Kidney (tissue), 22 donors: ENCODE measurements at places on chromosomes 4 and X. TPM values are rescaled to one million over a fixed set of nuclear protein-coding genes. Genes with fewer than 3 reads are reported as not detected.

- DNase-seq: no peak
These were observed 64.7 kb upstream of the TNIP3 start for GRCh38 chr4:121228848-121229247.

DNA sequence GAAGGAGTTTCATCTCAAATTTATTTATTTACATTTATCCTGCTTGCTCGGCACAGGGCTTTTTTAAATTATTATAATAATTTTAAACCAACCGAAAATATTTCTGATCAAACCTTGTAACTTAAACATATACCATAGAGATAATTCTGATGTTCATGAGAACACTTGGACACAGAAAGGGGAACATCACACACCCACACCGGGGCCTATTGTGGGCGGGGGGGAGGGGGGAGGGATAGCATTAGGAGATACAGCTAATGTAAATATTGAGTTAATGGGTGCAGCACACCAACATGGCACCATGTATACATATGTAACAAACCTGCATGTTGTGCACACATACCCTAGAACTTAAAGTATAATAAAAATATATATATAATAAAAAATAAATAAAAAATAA, 2.9 kb downstream of the ANXA5 start:
- no peak for DNase-seq

- DNase-seq: no peak
These were observed 104.0 kb downstream of the TEX13A start for GRCh38 chrX:105116486-105116885.

GRCh38 chrX:1307626-1308340, 28.8 kb upstream of the IL3RA start:
- no peak for DNase-seq

DNA sequence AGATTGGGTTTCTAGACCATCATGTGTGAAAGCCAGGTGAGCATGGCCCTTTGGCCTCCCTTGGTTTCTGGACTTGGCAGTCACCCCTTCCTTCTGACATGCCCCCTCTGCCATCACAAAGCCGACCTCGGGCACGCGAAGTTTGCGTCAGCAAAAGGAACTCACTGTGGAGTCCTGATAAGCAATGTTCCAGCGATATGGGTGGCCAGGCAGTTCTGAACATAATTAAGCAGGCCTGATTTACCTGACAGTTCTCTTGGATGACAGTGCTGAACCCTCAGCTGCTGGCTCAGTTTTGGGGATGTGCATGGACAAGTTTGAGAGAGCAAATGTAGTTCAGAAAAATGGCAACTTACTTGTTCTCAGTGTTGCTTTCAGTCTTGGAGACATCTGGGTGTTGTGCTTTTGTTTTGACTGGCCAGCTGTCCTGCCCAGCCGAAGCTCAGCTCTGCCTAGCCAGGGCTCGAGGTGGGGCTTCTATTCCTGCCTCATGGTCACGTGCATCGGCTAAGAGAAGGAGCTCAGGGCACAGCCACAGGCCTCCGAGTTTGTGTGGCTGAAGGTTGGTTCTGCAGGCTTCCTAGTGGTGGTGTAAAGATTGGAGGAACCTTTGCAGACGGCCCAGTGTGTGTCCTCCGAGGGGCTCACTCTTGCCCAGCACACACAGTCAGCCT, 78.3 kb downstream of the CLDN34 start:
- no peak for DNase-seq

GRCh38 chr4:27011401-27011800, 150.8 kb downstream of the STIM2 start:
- no peak for DNase-seq

GRCh38 chrX:71871367-71871766, 39.3 kb upstream of the NHSL2 start:
- no peak for DNase-seq

GRCh38 chr4:71189471-71189870, 149.3 kb upstream of the SLC4A4 start:
- DNase-seq: peak; percentile 25

DNA sequence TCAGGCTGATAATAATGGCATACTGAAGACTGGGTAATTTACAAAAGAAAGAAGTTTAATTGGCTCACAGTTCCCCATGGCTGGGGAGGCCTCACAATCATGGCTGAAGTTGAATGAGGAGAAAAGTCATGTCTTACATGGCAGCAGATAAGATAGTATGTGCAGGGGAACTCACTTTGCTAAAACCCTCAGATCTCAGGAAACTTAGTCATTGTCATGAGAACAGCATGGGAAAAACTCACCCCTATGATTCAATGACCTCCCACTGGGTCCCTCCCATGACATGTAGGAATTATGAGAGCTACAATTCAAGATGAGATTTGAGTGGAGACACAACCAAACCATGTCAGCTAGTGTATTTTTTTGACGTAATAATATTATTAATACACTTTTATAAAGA, 149.8 kb upstream of the BOD1L1 start:
- DNase-seq: no peak

GRCh38 chr4:14994242-14994641, 8.0 kb upstream of the CPEB2 start:
- no peak for DNase-seq

GRCh38 chr4:113548303-113548702, 213.2 kb downstream of the CAMK2D start:
- DNase-seq: no peak

- DNase-seq: no peak
These were observed 752.9 kb downstream of the RAPGEF2 start for GRCh38 chr4:159855731-159856130.

DNA sequence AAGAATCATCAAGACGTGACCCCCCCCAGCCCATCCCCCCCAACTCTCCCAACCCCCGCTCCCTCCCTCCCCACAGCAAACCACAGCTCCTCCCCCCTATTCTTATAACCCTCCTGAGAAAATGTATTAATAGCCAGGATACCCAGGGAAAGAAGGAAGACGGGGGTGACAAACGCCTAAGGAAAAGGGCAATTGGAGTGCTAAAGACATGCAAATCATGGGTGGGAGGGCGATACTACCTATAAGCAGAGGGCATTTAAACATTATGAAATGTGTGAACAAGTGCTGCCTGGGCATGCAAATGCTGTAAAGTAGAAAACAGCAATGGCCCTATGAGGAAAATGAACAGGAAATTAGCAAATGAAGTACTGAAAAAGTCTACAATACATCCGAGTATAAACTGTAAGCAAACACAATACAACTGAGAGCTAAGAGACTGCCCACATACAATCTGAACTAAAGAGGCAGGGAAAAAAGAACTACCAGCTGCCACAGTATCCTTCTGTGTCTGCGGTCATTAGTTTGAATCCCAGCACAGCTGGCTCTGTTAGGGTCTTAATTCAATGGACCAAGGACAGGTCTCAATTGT, 2.4 kb downstream of the CXXC4 start:
- DNase-seq: peak; percentile 78

GRCh38 chr4:121192480-121192879, 28.4 kb upstream of the TNIP3 start:
- DNase-seq: peak; percentile 62

DNA sequence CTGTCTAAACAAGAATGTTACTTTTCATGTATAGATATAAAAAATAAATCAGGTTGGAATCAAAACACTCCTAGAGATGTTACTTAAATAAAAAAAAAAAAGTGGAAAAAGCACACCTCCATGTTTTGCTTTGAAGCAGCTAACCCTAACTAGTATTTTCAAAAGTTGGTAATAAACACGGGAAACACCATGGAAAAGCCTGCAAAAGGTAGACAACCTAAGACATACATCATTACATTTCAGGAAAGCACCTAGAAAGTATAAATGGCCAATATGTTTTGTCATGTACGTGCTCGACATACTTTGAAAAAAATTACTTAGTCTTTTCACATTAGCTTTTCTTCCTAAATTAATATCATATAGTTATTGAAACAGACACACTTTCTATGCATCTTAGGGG, 130.1 kb upstream of the SH3RF1 start:
- no peak for DNase-seq

- DNase-seq: peak; percentile 72
These were observed 426.7 kb downstream of the RPA4 start for GRCh38 chrX:97310373-97310772.

GRCh38 chr4:138765442-138765841, 250.1 kb upstream of the NOCT start:
- DNase-seq: no peak

DNA sequence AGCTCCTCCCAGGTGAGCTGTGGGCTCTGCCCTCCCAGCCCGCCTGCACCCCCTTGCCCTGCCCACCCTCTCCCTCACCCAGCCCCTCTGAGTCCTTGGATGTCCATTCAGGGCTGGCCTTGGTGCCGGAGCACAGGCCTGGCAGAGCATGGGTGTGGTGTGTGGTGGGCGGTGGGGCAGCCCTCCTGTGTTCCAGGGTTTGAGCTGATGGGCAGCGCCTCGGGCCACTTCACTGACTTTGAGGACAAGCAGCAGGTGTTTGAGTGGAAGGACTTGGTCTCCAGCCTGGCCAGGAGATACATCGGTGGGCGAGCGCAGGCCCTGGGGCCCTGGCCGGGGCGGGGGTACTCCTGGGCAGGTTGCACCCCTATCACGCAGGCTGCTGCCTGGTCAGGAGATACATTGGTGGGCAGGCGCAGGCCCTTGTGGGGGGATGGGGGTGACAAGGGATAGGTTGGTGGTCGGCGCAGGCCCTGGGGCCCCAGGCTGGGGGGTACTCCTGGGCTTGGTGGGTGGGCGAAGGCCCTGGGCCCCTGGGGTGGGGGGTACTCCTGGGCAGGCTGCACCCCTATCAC, 7.6 kb upstream of the SLC26A1 start:
- DNase-seq: no peak

DNA sequence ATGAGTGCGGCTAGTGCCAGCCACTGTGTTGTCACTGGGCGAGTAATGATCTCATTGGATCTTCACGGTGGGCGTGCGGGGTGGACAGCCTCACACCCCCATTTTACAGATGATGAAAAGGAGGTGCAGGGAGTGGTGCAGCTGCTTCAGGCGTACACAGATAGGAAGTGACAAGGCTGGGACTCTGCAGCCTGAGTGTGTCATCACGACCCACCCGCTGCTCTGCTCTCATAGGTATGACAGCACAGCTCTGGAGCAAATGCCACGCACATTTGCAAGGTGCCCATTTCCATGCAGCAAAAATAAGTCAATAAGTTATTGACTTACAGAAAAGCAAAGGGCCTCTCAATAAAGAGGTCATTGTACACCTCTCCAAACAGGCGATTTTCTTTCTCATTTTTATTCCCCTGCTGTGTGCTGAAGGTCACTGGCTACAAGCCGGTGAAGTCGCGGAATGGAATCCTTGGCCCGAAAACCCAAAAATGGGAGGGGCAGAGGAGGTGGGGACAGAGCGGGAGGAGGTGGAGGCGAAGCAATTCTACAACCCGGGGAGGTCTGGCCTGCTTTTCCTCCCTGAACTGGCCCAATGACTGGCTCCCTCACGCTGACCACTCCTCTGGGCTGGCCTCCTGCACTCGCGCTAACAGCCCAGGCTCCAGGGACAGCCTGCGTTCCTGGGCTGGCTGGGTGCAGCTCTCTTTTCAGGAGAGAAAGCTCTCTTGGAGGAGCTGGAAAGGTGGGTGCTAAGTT, at the start of gene SOD3:
Gene SOD3, plus strand, starts transcription at position 658 of the 750 bp plus-strand sequence. CDS start 3,949 bp downstream, outside the sequence.
- DNase-seq: peak; percentile 75

DNA sequence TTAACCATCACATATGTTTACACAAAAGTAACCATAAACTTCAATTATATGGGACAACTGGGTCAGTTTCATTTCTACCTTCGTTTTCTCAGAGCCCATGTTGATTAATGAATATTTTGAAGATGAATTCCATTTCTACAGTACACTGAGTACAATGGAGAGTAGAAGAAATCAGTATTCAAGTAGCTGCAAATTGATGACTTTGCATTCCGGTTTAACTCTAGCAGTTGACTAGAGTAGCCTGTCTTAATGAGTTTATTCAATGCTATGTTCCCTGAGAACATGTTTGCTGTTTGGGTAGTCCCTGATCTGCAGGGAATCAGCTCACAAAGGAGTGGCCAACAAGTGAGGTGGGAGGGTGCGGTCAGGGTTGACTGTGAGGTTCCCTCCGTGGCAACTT, 168.3 kb downstream of the TRIML1 start:
- DNase-seq: no peak

GRCh38 chr4:152172146-152172545, 363.7 kb downstream of the FBXW7 start:
- DNase-seq: no peak

DNA sequence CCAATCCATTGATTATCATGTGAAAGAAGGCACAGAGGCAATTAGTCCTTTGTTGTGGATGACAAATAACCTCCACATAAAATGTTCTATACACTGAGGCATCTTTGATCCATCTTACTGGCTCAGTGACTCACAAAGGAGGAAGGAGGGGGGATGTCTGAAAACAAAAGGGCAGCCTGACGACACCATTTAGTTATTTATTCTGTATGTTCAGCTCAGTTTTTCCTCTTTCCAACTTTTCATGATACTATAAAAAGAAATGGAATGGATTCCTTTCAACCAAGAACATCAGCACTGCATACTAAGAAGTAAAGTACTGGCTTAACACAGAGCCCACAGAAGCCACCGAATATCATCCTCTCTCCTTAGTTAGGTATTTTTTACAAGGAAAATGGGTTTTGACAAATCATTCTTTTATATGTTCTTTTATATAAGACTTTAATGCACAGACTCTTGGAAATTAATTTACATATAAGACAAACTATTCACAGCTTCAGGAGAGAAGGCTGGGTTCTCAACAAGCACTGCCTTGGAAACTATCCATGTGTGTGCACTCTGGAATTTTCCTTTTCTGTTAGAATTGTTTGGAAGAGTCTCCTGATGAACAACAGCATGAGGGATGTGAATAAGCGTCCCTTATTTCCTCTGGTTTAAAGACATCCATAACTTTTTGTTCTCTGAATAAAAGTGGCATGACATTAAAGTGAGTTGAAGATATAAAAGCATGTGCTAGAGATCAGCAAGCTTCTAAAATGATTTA, 135.6 kb downstream of the TSPAN5 start:
- no peak for DNase-seq

GRCh38 chr4:74379912-74380311, 15.0 kb downstream of the EREG start:
- no peak for DNase-seq

GRCh38 chr4:69126024-69126423, 29.8 kb downstream of the UGT2B7 start:
- DNase-seq: no peak

GRCh38 chr4:90542216-90542615, 415.0 kb downstream of the CCSER1 start:
- DNase-seq: peak; percentile 2

DNA sequence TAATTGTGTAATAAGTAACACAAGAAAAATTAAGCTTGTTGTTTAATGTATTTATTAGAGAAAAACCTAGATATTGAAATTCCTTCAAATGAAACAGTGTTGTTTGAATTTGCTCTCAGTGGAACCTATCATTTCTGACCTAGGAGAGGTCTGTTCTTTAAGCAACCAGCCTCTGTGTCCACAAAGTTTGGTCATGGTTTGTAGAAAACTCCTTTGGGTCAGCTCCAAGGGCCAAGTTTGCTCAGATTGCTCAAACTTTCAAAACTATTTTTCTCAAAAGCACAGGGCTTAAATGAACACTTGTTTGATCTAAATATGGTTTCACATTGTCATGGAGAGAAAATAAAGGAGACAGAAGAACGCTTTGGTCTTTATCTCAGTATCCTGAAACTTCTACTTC, 29.6 kb upstream of the RPL34 start:
- no peak for DNase-seq

GRCh38 chr4:152956650-152957436, 20.7 kb downstream of the FHDC1 start:
- DNase-seq: peak; percentile 76

MAMLD1 gene
- total RNA-seq: 6.5 TPM

RNF212 gene
- total RNA-seq: 5.3 TPM

ADGRG4 gene
- total RNA-seq: 0.13 TPM

CPLX1 gene
- 10.2 TPM for total RNA-seq

UGT2B17 gene
- total RNA-seq: 0.38 TPM

BMX gene
- total RNA-seq: 1.4 TPM

RAB33A gene
- 2.9 TPM for total RNA-seq

NEK1 gene
- 15.3 TPM for total RNA-seq

ARSJ gene
- total RNA-seq: 16.7 TPM

SPANXC gene
- total RNA-seq: not detected

USP11 gene
- 91.6 TPM for total RNA-seq
